Stimulated activated CD8-positive, alpha-beta memory T cell treated with anti-CD3 and anti-CD28 coated beads, Interleukin-7, amount 100 ng/mL, for 4 hours (primary cell): ENCODE measurements at places on chromosomes 12 and 14.

- DNase-seq: peak; percentile 2
Observed at GRCh38 chr12:43444940-43445564, 107.0 kb downstream of the ADAMTS20 start.

DNA sequence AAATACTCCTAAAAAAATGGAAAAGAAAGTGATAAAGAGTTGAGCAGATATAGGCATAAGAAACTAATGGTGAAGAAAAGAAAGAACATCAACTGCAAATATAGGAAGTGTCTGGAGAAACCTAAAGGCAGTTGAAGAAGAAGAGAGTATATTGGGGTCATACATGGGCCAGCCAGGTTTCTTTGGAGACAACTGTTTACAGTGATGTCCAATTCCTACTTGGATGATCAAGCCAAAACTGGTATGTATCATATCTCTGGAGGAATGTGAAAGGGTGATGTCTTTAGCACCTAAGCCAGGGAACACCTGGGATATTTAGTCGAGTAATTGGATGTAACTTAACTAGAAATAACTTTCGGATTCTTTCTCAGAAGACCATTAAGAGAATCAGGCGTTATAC, 129.3 kb upstream of the FLRT2 start:
- DNase-seq: no peak

DNA sequence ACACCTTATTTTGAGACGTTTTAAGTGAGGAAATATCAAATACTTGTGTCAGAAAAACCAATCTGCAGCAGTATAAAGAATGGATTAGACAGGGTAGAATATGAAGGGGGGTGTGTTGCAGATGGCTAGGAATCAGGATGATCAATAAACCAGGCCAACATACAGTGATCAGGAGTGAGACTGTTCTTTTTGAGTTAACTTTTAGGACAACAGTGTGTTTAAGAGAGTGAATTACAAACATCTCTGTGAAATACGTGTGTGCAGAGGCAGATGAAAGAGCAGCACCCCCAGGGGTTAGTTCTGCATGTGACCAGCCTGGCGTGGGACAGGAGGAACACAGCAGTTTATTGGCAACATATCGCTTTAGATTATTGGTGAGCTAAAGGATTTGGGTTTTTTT, 10.6 kb upstream of the NRDE2 start:
- no peak for DNase-seq

- no peak for DNase-seq
Observed at GRCh38 chr12:22855456-22855855, 230.5 kb downstream of the ETNK1 start.

DNA sequence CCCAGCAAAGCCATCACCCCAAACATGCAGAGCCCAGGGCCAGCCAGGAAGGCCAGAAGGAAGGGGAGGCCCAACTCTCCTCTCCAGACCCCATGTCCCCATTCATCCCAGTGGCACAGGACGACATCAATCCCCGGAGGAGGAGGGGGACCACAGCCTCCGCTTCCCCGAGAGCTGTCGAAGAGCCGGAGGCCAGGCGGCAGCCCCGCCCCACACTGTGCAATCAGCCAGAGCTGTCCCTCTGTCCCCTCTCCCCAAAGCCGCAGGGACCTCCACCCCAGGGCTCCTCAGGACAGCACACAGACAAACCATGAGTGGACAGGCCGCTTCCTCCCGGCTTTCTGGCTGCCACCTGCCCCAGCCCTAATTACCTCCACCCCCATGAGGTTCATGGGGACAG, 16.8 kb downstream of the RAB35 start:
- DNase-seq: no peak

GRCh38 chr12:111635524-111635923, 36.4 kb upstream of the ATXN2 start:
- DNase-seq: no peak

DNA sequence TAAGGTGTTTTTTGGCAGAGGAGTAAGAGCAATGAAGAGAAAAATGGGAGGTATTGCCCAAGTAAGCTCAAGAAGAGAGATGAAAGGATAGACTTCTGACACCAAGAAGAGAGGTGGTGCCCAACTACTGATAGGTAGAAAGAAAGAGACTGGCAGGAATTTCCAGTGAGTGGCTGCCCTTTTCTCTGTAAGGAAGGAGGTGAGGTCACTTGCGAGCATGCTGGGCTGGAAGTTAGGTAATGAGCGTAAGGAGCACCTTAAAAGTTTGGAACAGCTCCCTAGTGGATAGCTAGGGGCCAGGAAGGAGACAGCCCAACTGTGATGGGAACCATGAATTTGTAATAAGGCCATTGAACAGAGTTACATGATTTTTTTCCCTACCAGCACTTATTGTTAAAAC, 127.0 kb downstream of the ANO6 start:
- DNase-seq: no peak

DNA sequence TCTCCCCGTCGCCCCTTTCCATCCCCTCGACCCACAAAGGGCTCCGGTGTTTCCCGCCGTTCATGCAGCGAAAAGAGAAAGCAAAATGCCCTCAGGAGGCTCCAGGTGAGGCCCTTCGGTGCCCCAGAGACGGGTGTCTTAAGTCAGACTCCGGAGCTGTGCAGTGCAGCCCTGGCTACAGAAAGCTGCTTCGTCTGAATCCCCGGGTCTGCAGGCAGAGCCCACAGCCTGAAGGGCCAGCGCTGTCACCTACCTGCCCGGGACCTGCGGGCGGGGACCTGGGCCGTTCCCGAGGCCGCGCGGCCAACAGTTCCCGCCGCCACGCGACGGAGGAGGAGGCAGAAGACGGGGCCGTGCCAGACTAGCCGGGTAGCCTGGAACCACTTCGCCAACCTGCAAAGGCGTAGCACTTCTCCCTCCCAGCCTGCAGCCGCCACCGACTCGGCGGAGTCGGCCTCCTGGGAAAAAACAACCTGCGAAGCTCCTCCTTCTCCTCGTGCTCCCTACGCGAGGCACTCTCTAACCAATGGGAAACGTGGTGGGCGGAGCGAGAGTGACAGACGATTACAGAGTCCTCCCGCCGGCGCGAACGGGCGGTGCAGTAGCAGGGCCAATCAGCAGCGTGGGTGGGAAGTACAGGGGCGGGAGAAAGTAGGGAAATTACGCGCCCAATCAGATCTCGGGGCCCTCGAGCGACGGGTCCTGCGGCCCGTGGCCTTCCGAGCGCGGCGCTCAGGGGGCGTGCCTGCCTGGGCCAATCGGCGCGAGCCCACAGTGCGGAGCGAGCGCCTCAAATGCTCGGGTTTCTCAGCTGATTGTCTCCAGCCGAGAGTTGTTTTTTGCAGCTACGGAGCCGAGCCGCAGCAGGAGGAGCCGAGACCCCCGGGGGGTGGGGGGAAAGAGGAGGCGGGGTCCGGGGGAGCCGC, at the start of the genes GPR137C and TXNDC16:
GPR137C (plus strand) TSS at position 774 of the 926 bp plus-strand sequence. CDS start 312 bp downstream, outside the sequence.
TXNDC16 (minus strand) TSS at position 443 of the 926 bp plus-strand sequence. CDS start 8,948 bp downstream, outside the sequence.
- DNase-seq: peak; percentile 100

DNA sequence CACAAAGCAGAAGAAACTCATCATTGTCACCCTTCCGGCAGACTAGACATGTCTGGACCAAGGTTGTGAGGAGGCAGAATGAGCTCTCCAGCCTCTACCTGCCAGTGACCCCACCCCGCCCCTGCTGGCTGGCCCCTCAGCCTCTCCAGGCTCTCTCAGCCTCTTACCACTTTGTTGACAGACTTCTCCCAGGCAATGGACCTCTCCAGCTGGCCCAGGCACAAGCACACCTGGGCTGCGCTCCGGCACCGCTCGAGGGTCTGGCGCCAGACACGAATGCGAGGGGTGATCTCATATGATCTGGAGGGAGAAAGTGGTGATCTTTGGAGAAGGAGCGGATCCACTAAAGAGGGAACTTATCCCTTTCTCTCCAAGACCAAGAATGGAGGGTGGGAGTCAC, 30.3 kb downstream of the BAZ2A start:
- no peak for DNase-seq

DNA sequence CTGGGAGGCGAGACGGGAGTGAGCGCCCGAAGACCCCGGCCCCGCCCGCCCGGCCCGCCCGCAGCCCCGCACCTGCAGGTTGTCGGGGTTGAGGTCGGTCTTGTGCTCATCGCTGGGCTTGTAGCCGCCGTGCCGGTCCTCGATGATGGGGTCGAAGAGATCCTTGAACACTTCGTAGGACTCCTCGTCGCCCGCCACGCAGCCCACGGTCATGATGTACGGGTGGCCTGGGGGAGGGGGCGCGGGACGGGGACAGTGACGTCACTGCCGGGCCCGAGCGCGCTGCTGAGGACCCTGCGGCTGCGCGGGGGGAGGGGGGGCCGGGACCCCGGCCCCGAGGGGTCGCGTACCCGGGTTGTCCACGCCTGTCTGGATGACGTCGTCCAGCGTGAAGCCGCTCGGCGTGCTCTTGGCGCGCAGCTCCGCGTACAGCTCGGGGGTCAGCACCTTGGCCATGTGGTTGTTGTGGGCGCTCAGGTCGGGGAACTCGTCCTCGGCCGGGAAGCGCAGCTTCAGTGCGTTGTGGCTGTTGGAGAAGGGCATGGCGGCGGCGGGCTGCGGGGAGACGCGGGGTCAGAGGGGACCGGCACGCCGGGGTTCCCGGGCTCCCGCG, 573 bp downstream of the CKB start:
- DNase-seq: no peak

- no peak for DNase-seq
Observed at GRCh38 chr12:82883394-82884355, 197.0 kb downstream of the TMTC2 start.

GRCh38 chr12:508145-508544, 48.4 kb downstream of the B4GALNT3 start:
- DNase-seq: no peak

DNA sequence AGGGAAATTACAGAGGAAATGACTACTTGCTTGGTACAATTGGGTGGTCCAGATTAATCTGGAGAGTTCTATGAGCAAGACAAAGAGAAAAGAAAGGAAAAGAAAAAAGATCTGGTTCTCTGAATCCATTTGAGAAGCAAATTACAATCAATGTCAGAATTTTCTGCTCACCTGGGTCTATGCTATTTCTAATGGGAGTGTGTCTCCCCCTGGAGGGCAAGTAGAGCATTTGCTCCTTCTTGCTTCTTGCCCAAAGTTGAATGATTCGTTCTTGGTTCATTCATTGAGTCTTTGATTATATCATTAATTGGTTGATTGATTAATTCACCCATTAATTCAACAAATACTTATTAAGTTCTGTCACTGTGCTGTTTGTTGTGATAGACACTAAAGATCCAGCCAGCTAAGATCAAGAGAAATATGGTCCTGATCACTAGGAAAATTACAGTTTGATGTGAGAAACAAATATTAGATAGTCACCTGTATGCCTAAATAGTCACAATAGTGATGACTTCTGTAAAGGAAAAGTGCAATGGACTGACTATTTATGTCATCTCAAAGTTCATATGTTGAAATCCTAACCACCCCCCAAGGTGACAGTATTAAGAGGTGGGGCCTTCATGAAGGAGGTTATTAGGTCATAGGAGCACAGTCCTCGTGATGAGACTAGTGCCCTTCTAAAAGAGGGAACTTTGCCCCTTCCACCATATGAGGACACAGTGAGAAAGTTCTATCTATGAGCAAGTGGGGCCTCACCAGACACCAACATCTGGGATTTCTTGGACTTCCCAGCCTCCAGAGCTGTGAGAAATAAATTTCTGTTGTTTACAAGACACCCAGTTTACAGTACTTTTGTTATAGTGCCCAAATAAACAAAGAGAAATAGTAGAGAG, 8.0 kb upstream of the ASB8 start:
- no peak for DNase-seq

- no peak for DNase-seq
Observed at GRCh38 chr12:89892436-89892835, 183.8 kb upstream of the ATP2B1 start.

DNA sequence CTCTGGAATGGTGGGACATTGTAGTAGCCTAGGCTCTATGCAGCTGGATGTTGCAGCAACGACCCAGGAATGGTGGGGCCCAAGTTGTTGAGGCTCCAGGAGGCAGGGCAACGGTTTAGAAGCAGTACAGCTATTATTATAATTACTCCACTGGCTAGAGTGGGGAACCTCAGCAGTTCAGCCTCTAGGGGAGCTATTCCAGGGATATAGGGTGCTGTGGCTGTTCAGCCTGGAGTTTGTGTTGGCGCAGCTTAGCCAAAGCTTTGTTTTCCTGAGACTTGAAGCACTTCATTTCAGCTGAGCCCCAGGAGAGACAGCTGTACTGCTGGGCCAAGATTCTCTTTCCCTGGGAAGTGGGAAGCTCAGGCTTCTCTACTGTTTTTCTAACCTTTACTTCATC, 1023.0 kb upstream of the ATXN7L3B start:
- DNase-seq: no peak

DNA sequence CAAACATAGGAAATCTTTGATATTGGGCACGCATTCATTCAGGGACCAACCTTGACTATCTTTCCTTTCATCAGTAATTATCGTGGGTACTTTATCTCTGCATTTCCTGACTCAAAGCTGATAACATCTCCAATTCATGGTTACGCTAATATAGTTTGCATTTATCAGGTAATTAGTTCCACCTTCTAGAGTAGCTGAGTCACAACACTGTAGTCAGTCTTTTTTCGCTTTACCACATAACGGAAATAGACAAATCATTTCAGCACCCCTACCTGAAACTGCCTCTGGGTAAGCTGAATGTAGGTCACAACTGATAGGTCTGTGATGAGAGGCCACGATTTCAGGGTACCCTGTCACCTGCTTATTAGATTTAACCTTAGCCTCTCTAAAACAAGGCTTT, 36.7 kb upstream of the IL22 start:
- DNase-seq: no peak

GRCh38 chr14:96851694-96852381, 54.7 kb downstream of the VRK1 start:
- DNase-seq: no peak

- DNase-seq: no peak
Observed at GRCh38 chr12:88471331-88472045, 108.8 kb downstream of the KITLG start.

DNA sequence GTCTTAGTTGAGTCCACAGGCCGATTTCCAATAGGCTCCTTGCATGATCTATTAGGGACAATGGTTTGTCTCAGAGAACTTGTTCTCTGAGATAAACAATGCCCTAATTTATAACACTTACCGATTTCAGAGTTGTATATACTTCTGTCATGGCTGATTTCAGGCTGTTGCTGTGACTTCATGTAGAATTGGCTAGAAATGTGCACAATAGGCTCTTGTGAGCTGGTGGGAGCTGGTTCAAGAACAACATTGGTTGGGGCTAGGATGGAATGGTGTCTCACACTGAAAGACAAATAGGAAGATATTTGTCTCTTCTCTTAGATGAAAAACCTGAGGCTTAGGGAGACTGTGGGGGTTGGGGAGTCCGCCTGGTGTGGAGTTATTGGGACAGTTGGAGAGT, 6.7 kb upstream of the KRT86 start:
- DNase-seq: no peak

DNA sequence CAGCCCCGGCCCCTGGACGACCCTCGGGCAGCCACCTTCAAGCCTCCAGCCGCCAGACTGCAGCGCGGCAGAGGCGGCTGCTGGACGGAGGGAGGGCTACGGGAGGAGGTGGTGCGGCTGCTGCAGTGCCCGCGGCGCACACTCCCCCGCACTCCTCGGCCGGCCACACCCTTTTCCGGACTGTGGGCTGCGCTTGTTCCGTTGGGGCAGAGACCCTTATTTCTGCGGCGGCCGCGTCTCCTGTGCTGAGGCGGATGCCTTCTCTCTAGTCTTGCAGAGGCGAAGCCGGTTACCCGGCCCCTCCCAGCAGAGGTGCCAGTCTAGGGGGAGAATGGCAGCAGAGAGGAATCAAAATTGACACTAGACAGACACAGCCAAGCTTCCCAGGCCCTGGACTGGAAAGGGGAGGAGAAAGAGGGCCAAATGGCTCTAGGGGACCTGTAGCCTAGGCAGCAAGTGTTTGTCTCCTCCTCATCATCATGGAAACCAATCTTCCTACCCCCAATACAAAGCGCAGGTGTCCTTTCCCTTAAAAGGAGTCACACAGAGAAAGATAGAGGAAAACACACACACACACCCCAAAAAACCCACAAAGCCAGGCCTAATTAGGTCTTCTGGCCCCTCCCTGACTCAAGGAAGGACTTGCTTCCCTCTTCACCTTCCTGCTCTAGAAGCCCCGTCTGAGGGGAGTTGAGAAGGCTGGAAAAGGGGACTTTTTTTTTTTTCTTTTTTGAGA, 1.3 kb downstream of the ESYT1 start:
- peak; percentile 75 for DNase-seq
